Ureter (tissue), 1 donor: ENCODE measurements at places on chromosomes 4 and X. TPM values are rescaled to one million over a fixed set of nuclear protein-coding genes. Genes with fewer than 3 reads are reported as not detected.

DNA sequence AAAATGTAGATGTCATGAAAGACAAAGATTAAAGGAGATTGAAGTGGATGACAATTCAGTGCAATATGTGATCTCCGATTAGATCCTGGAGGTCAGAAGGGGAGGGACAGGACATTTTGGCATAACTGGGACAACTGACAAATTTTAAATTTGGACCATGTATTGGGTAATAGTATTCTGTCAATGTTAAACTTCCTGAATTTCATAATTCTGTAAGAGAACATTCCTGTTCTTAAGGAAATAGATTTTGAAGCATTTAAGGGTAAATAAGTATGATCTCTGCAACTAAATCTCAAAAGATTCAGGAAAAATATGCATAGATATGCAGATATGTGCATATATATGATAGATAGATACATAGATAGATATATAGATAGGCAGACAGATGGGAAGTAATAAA is 11.0 kb downstream of the ODAPH start:
- DNase-seq = no peak

GRCh38 chr4:109658871-109659410 is 44.3 kb downstream of the CASP6 start:
- no peak for DNase-seq

DNA sequence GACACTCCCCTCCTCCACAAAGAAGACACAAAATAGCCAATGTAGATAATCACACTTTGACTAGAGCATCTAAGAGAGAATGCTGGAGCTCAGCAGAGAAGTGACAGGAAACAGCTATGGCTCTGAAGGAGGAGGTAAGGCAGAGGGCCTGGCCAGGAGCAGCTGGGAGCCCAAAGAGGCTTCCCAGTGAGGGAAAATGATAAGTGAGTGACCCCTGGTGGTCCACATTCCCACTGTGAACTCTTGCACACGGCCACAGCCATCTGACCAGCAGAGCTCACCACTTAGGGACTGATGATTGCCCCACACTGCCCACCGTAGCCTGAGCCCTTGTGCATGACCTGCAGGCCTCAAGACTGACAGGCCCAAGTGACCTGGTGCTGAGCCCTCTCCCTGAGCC is 162.7 kb upstream of the GALNTL6 start:
- no peak for DNase-seq

DNA sequence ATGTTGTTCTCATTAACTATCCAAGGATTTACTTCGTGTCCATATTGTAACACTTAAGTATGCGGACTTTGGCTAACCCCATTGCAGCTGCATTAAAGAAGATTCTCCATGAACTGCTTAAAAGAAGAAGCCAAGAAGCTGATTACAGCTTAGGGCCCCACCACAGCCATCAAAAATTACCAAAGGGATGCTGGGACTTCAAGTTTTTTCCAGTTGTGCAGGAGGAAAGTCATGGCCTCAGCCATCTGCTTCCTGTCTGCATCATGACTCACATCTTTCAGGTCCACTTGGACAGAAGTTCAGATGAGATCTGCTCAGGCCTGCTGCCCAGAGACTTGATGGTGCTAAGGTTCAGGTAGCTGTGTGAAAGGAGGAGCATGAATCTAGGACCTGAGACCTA is 38.8 kb upstream of the CAPN6 start:
- DNase-seq = no peak

- no peak for DNase-seq
Observed at GRCh38 chrX:7362111-7362510, 214.2 kb upstream of the PUDP start.

DNA sequence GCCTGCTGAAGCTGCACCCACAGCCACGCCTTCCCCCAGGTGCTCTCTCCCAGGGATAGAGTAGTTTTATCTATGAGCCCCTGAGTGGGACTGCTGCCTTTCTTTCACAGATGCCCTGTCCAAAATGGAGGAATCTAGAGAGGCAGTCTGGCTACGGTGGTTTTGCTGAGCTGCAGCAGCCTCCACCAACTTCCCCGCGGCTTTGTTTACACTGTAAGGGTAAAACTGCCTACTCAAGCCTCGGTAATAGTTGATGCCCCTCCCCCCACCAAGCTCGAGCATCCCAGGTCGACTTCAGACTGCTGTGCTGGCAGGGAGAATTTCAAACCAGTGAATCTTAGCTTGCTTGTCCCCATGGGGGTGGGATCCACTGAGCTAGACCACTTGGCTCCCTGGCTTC is 84.5 kb downstream of the PRKG2 start:
- DNase-seq = no peak

- no peak for DNase-seq
Observed at GRCh38 chr4:159770401-159770800, 667.5 kb downstream of the RAPGEF2 start.

The FAM114A1 gene
- 43.2 TPM for total RNA-seq

The PNCK gene
- total RNA-seq = 12.3 TPM

The GPRASP2 gene
- total RNA-seq = 12.2 TPM

The RNF212 gene
- 5.1 TPM for total RNA-seq

The TNIP3 gene
- 0.49 TPM for total RNA-seq

The USP11 gene
- total RNA-seq = 108 TPM

The ARMCX4 gene
- 29.8 TPM for total RNA-seq
